ENCODE measurements at places on chromosomes 12 and 14. TPM values are rescaled to one million over a fixed set of nuclear protein-coding genes. Genes with fewer than 3 reads are reported as not detected.

GRCh38 chr12:14540801-14541462 is 26.8 kb downstream of the PLBD1 start:
- no peaks in the 10 kb centered on the region for H3K4me1 ChIP-seq
- DNase-seq, result no peak
- no peak overlapping the region for H3K4me3 ChIP-seq

DNA sequence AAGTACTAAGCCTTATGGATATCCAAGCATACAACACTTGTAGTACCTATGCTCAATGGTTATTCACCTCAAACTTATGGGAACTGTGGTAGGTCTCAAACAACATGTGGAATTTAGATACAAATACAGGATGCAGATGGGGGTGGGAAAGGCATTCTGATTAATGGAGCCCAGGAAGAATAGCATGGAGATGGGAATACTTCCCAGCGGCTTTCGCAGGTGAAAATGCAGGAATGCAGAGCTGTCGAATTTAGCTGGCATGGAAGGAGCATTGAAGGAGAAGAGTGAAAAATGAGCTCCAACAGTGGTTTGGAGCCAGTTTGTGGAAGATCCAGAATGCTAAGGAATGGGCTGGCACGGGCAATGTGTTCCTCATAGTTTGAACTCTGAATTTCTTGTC is 89.9 kb downstream of the NKX2-1 start:
- no peaks in the 10 kb centered on the region for H3K36me3 ChIP-seq
- no peak overlapping the region for H3K4me3 ChIP-seq
- H3K4me1 ChIP-seq, result peaks cover 6% of the 10 kb centered on the region
- H3K27ac ChIP-seq, result no peak overlapping the region

- H3K27ac ChIP-seq, result no peak overlapping the region
- no peaks in the 10 kb centered on the region for H3K4me1 ChIP-seq
- H3K4me3 ChIP-seq, result no peak overlapping the region
- peaks cover 9% of the 10 kb centered on the region for H3K36me3 ChIP-seq
- H3K27me3 ChIP-seq, result no peaks in the 10 kb centered on the region
These were observed 5.2 kb downstream of the GPX2 start for GRCh38 chr14:64937171-64937820.

The SLC6A13 gene
- total RNA-seq, result not detected

DNA sequence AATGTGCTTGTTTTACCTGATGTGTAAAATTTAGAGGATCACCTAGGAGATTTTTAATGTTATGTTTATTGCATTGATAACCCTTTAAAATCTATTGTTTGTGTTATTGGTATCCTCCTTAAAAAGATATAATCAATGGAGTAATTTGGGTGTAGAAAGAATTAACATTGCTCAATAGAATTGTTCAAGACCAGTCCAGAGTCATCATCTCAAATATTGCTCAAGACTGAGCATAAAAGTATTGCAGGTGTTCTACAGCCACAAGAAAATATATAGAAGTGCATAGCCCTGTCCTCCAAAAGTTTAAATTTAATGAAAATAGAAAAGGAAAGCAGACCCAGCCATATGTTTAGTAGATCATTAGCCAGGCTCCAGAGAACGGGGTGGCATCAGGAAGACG is 102.5 kb upstream of the ARID2 start:
- DNase-seq, result no peak
- H3K4me3 ChIP-seq, result no peak overlapping the region
- H3K36me3 ChIP-seq, result no peaks in the 10 kb centered on the region
- no peaks in the 10 kb centered on the region for H3K27me3 ChIP-seq
- peaks cover 12% of the 10 kb centered on the region for H3K4me1 ChIP-seq
- no peak overlapping the region for H3K27ac ChIP-seq

GRCh38 chr12:104439137-104439536 is 17.6 kb upstream of the CHST11 start:
- no peaks in the 10 kb centered on the region for H3K27me3 ChIP-seq
- peaks cover 7% of the 10 kb centered on the region for H3K4me1 ChIP-seq
- no peak overlapping the region for H3K27ac ChIP-seq
- H3K4me3 ChIP-seq, result no peak overlapping the region

Measured in neural progenitor cell (in vitro differentiated cells).